ENCODE measurements at places on chromosomes 3 and 15.

DNA sequence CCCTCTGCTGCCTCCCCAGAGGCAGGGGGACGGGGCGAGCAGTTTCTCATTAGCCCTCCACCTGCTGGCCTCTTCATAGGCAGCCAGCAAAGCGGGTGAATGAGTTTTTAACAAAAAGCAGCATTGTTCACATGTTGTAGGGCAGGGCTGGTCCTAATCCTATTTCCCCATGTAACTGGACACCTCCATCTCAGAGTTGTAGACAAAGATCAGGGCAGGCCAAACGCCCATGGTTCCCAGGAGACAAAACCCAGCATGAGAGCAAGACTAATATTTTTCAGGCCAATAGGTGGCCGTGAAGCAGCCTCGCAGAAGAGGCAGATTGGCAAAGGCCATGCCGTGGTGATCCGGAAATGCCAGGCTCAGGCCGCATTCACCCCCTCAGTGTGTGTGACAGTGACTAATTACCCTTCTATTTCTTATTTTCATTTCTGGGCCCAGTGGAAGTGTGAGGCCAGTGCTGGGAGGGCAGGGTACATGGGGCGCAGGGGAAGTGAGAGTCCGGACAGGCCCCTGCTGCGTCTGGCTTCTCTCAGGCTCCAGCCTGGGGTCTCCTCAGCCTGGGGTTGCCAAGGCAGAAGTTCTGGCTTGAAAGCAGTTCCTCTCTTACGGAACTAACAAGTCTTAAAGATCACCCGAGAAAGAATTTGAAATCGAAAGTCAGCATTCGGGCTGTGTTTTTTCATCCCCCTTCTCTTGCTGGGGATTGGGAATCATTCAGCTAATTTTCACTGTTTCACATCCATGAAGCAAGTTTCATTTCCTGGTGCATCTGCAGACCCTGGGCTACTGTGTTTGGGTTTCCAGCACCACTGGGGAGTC lies 64.8 kb downstream of the BOC start:
- peak; percentile 78 for DNase-seq

- no peak for DNase-seq
Observed at GRCh38 chr15:90875549-90875981, 7.2 kb downstream of the FURIN start.

DNA sequence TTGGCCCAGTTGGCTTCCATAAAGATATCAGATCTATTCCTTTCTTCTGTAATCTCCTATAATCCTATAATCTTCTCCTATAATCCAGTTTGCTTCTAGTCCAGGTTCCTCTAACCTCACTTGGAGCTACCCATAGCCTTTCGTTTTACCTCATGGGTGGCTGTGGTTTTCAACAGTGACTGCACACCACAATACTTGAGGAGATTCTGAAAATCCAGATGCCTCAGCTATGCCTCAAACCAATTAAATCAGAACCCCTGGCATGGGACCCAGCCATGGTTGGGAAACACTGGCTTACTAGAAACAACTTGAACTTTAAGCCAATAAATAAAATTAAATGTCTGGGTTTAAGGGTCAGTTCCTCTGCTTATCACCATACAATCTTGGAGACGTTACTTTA lies 86.1 kb upstream of the NTRK3 start:
- DNase-seq, result no peak

DNA sequence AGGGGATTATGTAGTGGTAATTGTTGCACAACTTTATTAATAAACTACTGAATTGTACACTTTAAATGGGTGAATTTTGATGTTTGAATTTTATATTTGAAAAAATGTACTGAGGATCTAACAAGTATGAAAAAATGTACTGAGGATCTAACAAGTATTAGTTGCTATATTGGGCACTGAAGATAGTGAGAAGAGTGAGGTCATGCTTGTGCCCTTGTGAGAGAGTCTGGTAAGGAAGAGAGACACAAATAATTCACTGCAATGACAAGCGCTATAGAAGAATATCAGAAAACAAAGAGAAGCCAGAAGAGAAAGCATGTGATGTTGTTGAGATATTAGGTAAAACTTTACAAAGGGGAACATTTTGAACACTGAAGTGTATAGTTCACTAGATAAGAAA lies 137.6 kb downstream of the DTWD1 start:
- DNase-seq, result no peak

GRCh38 chr15:60721707-60722106 lies 242.8 kb upstream of the ICE2 start:
- DNase-seq, result no peak

DNA sequence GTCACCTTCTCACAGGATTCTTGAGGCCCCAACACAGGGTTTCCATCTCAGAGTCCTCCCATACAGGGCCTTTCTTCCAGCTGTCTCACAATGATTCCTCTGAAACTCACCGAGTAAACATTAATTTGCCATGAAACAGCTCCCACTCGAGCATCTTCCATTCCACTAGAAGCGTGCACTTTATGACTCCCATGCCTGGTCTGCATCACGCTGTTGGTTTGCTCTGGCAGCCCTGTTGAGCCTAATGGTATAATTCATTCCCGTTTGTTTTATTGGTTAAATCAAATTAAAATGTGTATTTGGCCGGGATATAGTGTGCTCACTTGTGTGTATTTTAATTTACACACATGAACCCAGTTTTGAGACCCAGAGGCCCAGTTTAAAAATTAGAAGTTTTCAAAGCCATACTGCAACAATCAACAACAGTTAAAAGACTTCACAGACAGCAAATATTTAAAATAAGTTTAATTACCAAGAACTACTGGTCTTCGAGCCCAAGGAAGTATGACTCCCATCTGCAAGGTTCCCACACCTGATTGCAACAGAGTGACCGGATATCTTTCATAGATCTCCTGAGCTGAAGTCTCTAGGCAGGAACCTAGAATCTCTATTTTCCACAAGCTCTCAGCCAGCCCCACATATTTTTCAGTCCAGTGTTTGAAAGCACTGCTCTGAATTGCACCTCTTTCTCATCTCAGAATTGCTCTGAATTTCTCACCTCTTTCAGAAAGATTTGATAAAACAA lies 42.3 kb upstream of the GYG1 start:
- no peak for DNase-seq

DNA sequence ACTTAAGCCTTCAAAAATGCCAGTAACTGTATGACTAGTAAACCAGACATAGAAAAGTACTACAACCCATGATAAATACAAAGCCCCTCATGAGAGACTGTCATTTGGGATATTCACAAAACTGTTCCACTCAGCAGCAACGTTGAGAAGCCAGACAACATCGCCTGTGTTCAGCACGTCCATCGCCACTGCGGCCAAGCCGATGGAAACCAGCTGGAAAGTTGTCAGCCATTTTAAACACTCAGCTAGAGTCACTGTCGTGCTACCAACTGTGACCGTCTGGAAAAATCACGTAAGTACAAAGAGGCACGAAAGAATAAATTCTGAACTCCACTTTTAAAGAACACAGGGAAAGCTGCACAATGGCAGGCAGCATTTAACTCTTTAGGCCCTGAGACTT lies 340.7 kb upstream of the WNT5A start:
- DNase-seq, result no peak

DNA sequence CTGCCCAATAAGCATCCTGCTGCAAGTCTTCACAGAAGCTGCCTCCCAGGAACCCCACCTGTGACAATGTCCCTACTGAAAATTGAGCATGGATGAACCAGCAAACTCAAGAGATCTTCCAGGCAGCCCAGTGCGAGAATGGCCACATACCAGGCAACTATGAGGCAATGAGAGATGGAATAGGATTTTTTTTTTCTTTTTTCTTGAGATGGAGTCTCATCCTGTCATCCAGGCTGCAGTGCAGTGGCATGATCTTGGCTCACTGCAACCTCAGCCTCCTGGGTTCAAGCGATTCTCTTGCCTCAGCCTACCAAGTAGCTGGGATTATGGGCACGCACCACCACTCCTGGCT lies 60.9 kb upstream of the ARL8B start:
- DNase-seq, result no peak

GRCh38 chr3:159804726-159805410 lies 183.8 kb upstream of the IL12A start:
- peak; percentile 88 for DNase-seq

DNA sequence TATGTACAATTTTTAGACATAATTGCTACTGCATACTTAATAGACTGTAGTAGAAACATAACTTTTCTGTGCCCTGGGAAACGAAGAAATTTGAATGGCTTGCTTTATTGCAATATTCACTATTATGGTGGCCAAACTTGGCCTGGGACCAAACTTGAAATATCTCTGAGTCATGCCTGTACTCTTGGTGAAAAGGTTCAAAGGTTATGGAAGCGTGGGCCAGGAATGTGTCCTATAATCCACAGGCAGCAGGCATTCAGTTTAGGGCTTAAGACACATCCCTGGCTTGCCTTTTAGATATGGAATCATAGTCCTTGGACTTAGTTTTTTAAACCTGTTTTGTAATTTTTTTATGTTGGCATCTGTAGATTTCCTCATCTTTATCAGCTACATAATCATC lies 124.3 kb downstream of the LRIG1 start:
- no peak for DNase-seq

DNA sequence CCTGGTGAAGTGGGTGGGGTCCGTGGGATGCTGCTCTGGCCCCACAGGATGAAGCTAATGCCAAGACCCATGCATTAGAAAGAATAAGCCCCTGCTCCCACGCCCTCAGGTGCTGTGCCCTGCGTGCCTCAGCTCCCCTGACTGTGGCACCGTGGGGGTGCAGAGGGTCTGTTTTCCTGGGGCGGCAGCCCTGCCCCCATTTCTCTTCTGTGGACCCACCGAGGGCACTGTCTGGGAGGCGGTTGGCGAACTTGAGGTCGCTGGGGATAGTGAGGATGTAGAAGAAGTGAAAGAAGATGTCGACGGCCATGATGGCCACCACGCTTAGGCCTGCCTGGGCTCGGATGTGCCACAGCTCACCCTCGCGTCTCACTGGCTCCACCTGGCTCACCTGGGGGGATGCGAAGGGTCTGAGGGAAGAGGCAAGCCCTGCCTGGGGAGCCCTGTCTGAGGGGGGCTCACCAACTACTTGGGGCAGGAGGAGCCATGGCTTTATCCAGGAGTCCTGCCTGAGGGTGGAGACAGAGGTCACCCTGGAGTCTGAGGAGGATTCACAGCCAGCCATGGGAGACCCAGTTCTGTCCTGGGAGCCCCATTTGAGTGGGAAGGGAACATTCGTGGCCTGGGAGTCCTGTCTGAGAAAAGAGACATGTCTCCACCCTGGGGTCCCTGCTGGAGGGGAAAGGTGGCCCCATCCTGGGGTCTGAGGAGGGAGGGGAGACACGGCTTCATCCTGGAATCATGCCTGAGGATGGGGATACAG lies 5.1 kb downstream of the HHATL start:
- DNase-seq, result no peak

- DNase-seq, result no peak
Observed at GRCh38 chr3:118987477-118987876, 47.2 kb downstream of the IGSF11 start.

GRCh38 chr3:196072313-196072712 lies 9.6 kb downstream of the TFRC start:
- DNase-seq, result no peak

- DNase-seq, result no peak
Observed at GRCh38 chr3:49530701-49531100, 23.6 kb upstream of the BSN start.

DNA sequence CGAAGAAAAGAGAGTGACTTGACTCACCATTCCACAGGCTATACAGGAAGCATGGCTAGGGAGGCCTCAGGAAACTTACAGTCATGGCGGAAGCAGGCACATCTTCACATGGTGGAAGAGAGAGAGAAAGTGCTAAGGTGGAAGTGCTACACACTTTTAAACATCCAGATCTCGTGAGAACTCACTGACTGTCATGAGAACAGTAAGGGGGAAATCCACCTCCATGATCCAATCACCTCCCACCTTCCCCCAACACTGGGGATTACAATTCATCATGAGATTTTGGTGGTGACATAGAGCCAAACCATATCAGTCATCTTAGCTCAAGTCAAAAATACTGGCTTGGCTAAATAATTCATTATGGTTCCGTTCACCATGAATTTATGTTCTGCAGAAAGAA lies 45.3 kb upstream of the NEDD4 start:
- DNase-seq, result no peak

GRCh38 chr3:70871909-70872656 lies 559.6 kb upstream of the MDFIC2 start:
- no peak for DNase-seq

- no peak for DNase-seq
Observed at GRCh38 chr3:8266730-8267131, 234.9 kb upstream of the LMCD1 start.

GRCh38 chr3:134236505-134237170 lies 14.0 kb downstream of the RYK start:
- DNase-seq, result no peak

GRCh38 chr15:101696829-101697228 lies 27.4 kb downstream of the TARS3 start:
- no peak for DNase-seq

DNA sequence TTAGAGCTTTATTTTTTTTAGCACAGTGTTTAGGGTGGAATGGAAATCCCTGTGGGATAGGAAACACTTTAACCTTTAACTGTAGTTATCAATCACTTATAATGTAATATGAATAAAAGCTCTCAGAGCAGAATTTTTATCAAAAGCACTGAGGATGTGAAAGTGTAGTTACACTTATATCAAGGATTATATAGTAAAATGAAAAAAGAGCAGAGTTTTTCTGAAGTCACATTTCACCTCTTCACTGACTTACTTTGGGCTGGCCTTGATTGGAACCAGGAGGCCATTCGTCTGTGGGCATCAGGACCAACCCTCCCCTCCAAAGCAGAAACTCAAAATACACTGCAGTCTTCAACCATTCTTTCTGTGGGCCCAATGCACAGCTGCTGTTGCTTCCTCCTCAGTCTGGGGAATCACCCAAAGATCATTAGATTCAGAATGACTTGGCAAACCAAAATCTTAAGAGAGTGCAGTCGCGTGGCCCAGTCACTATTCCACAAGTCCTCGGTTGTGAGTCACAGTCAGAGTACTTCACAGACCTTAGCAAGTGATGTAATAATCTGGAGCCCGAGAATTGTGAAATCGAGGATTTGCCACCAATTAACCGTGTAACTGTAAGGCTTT lies 132.6 kb upstream of the COL8A1 start:
- DNase-seq, result peak; percentile 30

DNA sequence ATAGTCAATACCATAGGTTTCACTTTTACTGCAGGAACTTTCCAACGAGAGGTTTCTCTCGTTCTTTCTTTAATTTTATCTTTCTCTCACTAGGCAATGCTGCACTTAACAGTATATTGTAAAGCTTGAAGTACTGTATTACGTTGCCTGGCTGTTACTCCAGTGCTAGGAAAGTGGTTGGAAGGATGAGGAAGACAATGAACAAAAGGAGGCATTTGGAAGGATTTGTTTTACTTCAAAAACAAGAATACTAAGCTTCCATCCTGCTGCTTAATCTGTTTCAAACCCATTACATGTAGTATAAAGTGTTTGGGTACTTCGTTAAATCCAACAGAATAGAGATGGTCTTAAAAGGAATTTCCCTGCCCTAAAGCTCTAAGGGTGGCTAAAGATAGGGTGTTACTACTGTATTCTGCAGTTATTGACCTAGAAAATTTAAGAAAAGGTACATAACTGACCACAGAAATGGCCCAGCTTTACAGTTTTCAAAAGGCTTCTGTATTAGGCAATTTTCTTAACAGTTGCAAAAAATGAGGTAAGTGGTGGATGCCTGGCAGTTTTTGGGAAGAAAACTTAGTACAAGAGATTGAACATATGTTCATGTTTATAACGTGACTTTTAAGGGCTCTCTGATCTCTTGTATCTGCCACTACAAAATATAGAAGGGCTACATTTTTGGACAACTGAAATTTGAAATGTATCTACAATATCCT lies 785 bp upstream of the IFT57 start:
- peak; percentile 14 for DNase-seq
